ENCODE measurements at places on chromosomes 6 and 20. TPM values are rescaled to one million over a fixed set of nuclear protein-coding genes. Genes with fewer than 3 reads are reported as not detected.

Gene GTF2H4
- 78.5 TPM for total RNA-seq

Gene NHSL1
- 56.6 TPM for total RNA-seq

Gene SYTL3
- 0.28 TPM for total RNA-seq

DNA sequence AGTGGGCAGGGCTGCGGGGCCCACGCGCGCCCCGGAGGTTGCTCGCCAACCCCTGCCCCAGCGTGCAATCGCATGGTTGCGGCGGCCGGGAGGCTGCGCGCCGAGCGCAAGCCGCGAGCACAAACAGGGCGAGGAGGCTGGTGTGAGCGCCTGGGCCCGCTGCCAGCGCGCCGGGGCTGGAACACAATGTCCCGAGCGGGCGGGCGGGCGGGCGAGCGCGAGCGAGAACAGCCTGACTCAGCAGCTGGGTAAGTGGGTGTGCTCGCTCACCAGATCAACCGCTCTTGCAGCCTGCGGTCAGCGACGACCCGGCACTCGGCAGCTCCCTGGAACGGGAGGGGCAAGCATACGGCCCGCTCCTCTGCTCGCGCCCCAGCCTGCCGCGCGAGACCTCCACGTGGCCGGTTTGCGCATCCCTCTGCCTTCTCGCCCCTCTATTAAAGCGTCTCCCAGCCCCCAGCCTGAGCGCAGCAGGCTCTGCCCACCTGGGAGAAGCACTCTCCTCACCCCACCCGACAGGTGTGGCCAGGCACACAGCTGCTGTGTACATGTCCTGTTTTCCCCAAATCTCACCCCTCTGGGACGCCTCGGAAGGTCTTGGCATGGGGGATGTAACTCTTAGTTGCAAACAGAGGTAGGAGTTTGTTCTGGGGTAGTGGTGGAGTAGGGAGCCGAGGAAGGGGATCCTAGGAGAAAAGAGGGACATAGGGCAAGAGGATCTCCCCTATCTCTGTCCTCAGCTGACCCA is 8.7 kb upstream of the ARMC12 start:
- DNase-seq: peak; percentile 44

DNA sequence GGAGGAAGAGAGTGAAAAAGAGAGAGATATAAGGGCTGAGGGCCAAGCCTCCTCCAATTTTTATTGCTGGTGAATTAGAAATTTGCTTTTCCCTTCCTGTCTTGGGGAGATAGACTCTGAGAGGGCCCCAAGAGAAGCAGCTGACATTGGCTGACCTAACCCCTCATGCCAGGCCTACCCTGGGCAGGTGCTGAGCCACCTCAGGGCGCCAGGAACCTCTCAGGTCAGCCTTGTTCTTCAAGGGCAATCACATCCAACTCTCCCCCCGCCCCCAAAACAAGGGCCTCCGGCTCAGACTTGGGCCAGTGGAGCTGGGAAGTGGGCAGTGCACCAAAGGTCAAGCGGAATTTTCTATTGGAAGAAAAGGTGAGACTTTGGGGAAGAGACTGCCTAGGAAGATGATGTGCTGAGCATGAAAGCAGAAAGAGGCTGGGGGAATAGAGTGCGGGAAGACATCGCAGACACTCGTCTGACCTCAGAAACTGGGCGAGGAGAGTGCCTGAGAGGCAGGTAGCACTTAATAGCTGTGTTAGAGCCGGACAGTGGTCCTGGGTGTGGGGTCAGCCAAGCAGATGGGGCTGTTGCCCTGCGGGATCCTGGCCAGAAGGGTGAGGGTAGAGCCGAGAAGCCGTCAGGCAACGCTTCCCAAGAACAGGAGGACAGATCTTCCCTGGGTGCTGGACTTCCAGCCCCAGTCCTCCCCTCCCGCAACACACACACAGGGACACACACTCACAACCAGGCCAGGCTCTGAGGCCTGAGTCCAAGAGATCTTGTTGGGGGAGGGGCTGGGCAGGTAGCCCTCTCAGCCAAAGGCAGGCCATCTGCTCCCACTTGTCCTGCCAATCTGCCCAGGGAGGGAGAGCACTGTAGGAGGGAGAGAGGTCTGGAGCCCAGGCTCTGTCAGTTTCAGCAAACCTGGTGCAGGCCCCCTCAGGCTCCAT is 3.7 kb upstream of the FASTKD5 start:
- DNase-seq: no peak

DNA sequence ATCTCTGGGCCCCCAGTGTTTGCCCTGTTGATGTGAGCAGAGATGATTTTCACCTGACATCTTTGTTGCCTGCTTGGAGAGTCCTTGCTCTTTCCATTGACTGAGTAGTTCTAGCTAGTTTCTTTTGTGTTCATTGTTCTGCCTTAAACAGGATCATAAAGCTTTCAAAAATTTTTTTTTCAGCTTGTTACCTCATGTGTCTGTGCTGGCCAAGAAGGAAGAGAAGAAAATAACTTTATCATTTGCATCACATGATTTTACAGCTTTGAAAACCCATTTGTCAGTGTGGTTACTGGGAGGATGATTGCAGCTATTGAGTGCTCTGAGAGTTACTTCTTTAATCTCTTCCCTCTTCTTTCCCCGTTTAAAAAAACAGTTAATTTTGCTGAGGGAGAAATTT is 16.0 kb downstream of the FOXO3 start:
- no peak for DNase-seq

- DNase-seq: no peak
Observed at GRCh38 chr6:138769102-138769676, 4.4 kb upstream of the CCDC28A start.

GRCh38 chr6:14305624-14306023 is 188.1 kb downstream of the CD83 start:
- no peak for DNase-seq

GRCh38 chr20:32574296-32575226 is 10.6 kb downstream of the NOL4L start:
- DNase-seq: no peak

GRCh38 chr6:42790549-42791181 is 8.8 kb downstream of the BICRAL start:
- DNase-seq: no peak

DNA sequence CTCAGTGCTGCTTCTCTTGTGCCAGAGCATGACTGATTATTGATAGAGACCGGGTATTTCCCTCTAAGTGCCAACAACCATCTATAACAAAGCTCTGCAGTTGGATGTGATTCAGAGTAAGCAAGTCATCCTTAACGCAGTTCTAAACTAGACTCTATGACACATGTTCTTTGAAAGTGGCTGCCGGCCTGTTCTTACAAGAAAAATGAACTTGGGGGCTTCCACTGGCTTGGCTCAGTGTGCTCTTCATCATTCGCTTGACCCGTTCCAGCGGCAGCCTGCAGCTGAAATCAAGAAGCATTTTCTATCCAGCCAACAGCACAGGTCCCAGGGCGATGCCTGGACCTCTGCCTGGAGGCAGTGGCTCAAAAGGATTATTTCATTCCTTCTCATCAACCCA is 29.8 kb downstream of the GFOD1 start:
- DNase-seq: no peak

DNA sequence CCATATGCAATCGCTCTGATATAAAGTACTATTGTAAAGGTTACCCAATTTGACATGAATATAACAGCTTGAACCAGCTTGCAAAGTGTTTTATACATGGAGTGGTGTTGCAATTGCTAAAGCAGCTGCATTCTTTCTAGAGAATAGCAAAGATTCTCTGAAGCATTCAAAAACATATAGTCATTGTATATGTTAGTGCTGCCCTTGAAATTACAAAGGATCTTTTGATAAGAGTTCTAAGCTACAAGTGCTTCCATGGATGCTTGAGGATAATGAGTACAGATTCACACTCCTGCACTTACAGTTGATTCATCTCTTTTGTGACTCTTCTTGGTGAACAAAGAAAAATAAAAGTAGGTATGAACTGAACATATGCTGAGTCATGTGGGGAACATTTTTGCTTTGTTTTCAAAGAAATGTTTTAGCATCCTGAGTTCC is 175.7 kb downstream of the ALDH8A1 start:
- DNase-seq: no peak

All from neural crest cell (in vitro differentiated cells).